ENCODE measurements at places on chromosomes 1 and 21. TPM values are rescaled to one million over a fixed set of nuclear protein-coding genes. Genes with fewer than 3 reads are reported as not detected.

Gene CCDC27
- total RNA-seq = not detected

Gene KIAA1614
- total RNA-seq = 59.9 TPM

Gene KCNN3
- 27.7 TPM for total RNA-seq

Gene ZC3H12A
- 5.1 TPM for total RNA-seq

Gene DSCAM
- 0.02 TPM for total RNA-seq

All from SJCRH30 (cell line).